A549 treated with CORT108297 at 1 μM for 4 hours (cell line): ENCODE measurements at places on chromosomes 4 and X. TPM values are rescaled to one million over a fixed set of nuclear protein-coding genes. Genes with fewer than 3 reads are reported as not detected.

PWWP3B gene
- not detected in 5 replicates for total RNA-seq

PRICKLE3 gene
- total RNA-seq, result 15.1 to 22.0 TPM (median 20.1 TPM) in 5 replicates

SERTM2 gene
- total RNA-seq, result not detected in 5 replicates

SPATA18 gene
- total RNA-seq, result 3.5 to 5.6 TPM (median 4.3 TPM) in 5 replicates

MAOB gene
- total RNA-seq, result 0.09 to 0.24 TPM (median 0.16 TPM) in 5 replicates

FGD1 gene
- total RNA-seq, result 6.4 to 8.0 TPM (median 7.1 TPM) in 5 replicates

NALF2 gene
- total RNA-seq, result 5.1 to 6.3 TPM (median 5.7 TPM) in 5 replicates

FBXO8 gene
- 8.4 to 11.1 TPM (median 10.1 TPM) in 5 replicates for total RNA-seq

LRCH2 gene
- 0.02 to 0.03 TPM (median 0.02 TPM) in 3 of 5 replicates, not detected in the others for total RNA-seq

SETD7 gene
- 35.4 to 42.1 TPM (median 39.0 TPM) in 5 replicates for total RNA-seq

BRS3 gene
- total RNA-seq, result not detected in 5 replicates

CSN2 gene
- total RNA-seq, result not detected in 5 replicates

MAGEE1 gene
- total RNA-seq, result 3.6 to 4.9 TPM (median 4.7 TPM) in 5 replicates

ATRX gene
- 15.1 to 23.5 TPM (median 21.0 TPM) in 5 replicates for total RNA-seq

ATP6AP2 gene
- total RNA-seq, result 127 to 148 TPM (median 133 TPM) in 5 replicates

KANTR gene
- total RNA-seq, result 1.2 to 1.5 TPM (median 1.4 TPM) in 5 replicates
